ENCODE measurements at places on chromosomes 5 and 9.

DNA sequence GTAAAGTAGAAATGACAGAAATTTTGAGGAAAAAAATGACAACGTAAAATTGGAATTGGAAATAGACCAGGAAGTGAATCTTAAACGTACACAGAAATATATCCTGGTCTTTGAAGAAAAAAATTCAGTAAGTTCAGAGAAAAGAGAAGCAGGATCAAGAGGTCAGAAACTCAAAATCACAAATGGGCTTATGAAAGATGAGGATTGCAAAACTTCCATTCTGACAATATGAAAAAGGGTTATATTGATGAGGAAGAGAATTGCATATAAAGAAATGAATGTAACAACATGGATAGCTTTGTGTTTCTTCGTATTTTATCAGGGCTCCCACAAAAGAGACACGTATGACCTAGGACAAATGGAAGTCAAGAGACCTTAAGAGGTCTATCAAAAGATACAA, 58.1 kb downstream of the OXCT1 start:
- DNase-seq: no peak

DNA sequence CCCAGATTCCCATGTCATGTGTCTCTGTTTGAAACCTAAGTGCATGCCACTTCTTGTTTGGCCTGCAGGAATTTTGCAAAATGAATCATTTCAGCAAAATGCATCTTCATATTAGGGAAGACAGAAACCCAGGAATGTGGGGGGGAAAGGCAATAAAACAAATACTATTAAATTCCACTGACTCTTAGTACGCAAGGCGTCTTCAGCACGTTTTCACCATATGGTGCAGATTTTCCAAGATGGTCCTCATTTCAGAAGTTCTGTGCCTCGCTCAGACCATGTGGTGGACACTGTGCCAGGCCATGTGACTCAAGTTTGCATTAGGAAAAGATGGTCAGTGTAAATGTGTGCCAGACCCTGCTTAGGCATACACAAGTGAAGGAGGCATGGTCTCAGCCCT, 184.0 kb downstream of the ACTL7B start:
- no peak for DNase-seq

GRCh38 chr9:83166372-83166771, 103.4 kb upstream of the RASEF start:
- DNase-seq: no peak

DNA sequence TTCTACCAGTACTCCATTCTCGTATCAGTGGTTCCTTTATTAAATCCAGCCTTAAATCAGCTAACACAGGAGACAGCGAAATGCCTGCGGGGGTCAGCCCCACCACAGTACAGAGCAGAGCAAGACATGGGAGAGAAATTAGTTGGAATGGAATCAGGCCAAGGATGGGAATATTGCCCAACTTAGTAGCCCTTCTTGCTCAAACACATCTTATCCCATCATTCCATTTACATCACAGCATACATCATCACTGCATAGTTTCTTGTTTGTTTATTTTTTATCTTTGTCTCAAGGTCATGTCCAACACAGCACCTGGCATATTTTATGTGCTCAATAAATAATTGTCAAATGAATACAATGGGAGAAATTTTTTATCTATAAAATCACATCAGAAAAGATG, 34.3 kb upstream of the DAB2 start:
- DNase-seq: no peak

DNA sequence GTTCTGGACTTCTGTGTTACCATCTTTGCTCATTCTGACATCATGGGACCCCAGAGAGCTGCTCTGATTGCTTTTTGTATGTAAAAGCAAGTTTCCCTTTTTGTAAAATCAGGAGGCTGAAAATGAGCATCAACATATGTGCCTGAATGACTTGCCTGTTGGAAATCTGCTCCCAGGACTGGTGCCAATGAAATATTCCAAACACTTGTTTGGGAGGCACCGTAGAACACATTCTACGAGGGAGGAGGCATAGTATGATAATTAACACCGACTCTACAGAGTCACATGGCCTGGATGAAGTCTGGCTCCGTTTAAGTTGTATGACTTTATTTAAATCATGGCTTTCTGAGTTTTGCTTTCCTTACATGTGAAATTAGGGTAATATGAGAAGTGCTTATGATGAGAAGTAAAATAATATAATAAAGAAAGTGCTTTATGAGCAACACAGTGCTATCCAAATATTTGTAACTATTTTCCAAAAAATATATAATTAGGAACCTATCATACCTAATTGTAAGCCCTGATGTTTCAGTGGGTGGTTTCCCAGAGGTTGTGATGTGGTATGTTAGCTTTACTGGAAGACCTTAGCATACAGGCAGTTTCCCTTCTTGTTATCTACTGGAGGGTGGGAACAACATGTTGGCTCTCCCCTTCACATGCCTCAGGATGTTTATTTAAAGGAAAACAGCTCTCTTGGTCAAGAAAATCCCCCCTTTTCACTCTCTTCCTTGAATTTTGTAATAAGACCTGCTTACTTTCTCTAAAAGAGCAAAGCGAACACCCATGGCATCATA, 238.1 kb downstream of the FBXL7 start:
- DNase-seq: no peak

GRCh38 chr5:76271836-76272235, 131.2 kb upstream of the IQGAP2 start:
- no peak for DNase-seq
